ENCODE measurements at places on chromosomes 6 and 20.

GRCh38 chr6:42264852-42265390, 47.3 kb upstream of the MRPS10 start:
- no peak for DNase-seq

- DNase-seq: no peak
These were observed 46.5 kb downstream of the IL22RA2 start for GRCh38 chr6:137126875-137127485.

DNA sequence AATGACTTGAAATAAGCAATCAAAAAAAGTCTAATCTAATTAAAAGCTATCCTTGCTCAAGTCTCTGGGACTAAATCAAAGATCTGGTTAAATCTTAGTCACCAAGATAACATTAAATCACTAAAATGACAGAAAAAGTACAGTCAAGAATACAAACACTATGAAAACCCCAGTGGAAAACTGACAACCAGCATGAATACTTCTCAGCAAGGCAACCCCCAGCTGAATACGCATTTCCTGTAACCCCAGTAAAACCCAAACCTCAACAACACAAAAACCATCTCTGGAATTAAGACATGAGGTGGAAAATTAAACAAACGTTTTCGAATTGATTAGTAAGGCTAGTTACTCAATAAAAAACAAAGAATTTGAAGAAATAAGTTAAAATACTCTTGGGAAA, 23.7 kb upstream of the ZC3H12D start:
- no peak for DNase-seq

DNA sequence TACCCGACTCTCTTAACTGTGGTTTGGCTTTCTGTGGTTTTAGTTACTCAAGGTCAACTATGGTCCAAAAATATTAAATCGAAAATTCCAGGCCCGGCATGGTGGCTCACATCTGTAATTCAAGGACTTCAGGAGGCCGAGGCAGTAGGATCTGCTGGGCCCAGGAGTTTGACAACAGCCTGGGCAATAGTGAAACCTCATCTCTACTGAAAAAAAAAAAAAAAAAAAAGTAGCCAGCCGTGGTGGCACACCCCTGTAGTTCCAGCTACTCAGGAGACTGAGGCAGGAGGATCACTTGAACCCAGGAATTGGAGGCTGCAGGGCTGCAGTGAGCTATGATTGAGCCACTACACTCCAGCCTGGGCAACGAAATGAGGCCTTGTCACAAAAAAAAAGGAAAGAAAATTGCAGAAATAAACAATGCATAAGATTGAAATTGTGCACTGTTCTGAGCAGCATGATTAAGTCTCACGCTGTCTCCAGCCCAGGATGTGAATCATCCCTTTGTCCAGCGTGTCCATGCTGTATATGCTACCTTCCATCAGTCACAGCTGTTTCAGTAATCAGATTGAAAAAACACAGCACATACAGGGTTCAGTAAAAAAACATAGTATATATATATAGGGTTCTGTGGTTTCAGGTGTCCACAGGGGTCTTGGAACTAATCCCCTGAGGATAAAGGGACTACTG, 40.7 kb downstream of the RGS17 start:
- no peak for DNase-seq

DNA sequence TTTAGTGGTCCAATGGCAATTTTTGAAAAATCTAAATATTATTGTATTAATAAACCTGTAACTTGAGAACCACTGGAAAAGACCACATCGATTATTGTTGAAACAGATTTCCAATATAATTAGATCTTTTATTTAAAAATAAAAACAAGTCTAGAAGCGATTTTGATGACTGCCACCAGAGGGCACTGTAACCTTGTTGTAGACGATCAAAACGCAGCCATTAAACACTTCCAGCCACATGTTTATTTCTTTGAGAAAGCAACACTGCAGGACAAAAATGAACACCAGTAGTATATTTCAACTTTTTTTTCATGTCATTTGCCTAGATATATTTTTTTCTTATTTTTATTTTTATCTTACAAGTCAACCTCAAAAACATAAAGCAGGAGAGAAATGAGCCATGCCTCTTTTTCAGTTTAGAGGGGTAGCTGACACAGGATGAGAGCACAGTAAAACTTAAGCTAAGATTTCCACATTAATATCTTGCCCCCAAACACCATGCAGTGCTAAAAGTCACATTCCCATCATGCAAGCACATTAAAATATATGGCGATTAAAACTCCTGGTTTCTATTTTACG, 115.4 kb downstream of the OPRM1 start:
- DNase-seq: no peak

- DNase-seq: no peak
These were observed 626.0 kb downstream of the CDH26 start for GRCh38 chr20:60584221-60584620.

GRCh38 chr6:125658759-125659431, 90.5 kb upstream of the HEY2 start:
- no peak for DNase-seq

DNA sequence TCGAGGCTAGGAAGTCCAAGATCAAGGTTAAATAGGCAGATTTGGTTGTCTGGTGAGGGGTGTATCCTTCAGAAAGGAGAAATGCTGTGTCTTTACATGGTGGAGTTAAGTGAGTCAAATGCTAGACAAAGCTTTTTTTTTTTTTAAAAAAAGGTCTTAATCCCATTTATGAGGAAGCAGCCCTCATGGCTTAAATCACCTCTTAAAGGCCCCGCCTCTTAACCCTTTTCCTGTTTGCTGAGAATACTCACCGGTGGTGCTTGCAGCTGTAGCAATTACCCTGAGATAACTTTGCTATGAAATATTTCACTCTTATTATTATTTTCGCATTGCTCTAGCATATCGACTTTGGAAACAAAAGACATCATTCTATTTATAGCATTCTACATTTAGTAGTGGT, 30.8 kb downstream of the FBXO30 start:
- DNase-seq: no peak

GRCh38 chr6:116389357-116389756, 18.6 kb downstream of the DSE start:
- no peak for DNase-seq

DNA sequence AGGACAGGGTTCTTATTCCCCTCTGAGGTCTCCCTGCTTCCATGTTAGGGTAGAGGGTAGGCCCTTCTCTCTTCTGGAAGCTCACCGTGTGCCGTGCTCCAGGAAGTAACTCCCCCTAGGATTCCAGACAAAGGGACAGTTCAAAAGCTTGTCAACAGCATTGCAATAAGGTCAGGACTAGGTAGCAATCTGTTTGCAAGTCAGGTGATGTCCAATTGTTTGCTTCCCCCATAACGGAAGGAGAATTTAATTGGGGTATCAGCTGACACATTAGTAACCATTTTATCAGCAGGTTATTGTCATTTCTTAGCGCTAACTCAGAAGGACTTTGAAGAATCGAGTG, 41.9 kb downstream of the SYNJ2 start:
- no peak for DNase-seq

GRCh38 chr6:31007694-31008093, 2.6 kb upstream of the MUC22 start:
- DNase-seq: no peak

GRCh38 chr20:1786486-1786885, 108.7 kb upstream of the SIRPA start:
- DNase-seq: no peak

All from GM12892 (cell line).